ENCODE measurements at places on chromosomes 11 and 22.
A peak's percentile ranks its signal among the peaks of the same experiment; 100 is the strongest.

DNA sequence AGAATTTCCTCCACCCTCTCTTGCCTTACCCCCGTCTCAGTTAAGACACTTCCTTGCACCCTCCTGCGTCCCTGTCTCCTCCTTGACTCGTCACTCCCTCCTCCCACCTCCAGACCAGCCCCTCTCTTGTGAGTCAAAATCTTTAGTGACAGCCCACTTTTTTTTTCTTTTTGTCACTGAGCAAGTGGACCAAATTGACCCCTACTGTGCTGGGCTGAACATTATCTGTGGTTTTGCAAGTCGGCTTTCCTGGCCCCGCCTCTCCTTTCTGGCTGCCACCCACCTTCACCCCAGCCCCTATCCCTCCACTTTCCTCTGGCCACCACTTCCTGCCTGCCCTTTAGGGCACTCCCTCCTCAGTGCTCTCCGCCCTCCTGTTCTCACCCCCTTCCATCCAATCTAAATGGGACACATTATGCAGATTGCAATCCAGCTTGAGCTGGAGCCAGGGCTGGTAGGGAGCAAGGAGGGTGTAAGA lies at the start of gene APLNR:
Gene APLNR (minus strand): TSS at position 47 of the 478 bp plus-strand sequence. CDS start 246 bp downstream, outside the sequence.
- no peak for DNase-seq

- no peak for DNase-seq
These were observed 77.7 kb downstream of the C22orf31 start for GRCh38 chr22:28983788-28984441.

DNA sequence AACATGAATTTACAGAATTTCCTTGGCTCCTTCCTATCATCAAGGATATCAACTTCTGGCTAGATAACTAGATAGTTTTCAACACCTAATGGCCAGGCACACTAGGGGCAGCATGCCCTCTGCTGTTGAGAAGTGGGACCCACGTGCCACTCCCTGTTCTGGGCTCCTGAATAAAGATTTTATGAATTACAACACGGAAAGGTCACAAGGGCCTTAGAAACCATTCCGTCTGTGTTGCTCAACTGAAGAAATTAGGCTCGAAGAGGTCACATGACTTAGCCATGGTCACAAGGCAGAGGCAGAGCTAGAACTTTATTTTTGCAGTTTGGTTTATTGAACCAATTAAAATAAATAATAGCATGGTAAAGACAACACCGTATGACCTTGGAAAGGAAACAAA lies 36.0 kb downstream of the PRCP start:
- DNase-seq = no peak

DNA sequence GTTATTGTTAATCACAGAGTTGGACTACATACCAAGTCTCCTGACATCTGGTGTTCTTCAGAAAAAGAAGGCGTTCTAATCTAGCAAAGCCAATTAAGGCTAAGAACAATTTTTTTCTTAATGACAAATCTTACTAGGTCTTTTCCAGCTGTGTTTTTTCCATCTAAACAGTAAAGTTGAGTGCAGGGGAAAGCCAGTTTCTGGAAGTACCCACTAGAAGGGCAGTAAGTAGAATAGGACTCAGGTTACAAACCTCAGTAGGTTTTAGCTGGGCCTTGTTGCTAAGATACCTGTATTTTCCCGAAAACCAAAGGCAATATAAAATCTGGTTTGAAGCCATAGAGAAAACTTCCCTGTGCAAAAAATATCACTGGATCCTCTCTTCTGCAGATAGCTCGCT lies 351.9 kb downstream of the ETS1 start:
- no peak for DNase-seq

- DNase-seq = peak; percentile 11
These were observed 38.2 kb downstream of the ADAMTS8 start for GRCh38 chr11:130390071-130390758.

DNA sequence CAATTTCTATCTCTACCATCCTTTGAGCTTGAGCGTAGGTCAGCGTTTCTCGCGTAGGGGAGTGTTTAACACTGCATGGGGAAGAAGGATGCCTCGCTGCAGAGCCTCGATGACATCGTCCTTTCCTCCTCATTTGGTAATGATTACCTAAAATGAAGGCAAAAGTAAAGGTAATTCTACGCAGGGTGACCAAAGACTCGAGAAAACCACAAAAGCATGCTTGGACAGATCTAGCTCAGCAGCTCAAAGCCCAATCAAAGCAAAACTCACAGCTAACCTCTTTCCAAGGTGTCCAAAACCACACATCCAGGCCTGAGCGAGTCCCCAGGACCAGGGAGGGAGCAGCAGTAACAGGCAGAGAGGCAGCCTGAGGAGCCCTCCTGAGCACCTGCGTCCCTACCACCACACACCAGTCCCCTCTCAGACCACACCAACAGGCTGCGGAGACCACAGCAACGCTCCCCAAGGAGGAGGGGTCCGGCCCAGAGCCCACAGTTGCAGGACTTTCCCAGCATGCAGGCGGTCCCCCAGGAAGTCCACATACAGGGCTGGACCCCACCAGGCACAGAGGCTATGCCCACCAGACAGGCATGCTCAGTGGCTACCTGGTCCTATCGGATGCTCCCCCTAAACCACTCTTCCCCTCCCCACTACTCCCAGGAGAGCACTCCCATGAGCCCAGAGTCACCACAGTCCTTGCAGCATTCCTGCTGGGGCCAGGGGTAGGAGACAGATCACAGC lies 3.3 kb downstream of the BRD1 start:
- DNase-seq = no peak

All from NCI-H2081 treated with DMSO at 0.1 percent for 48 hours (cell line).